ENCODE measurements at places on chromosomes 12 and 14.
A peak's percentile ranks its signal among the peaks of the same experiment; 100 is the strongest.

- DNase-seq, result no peak
Measured at GRCh38 chr14:98954349-98955000, 317.5 kb downstream of the BCL11B start.

DNA sequence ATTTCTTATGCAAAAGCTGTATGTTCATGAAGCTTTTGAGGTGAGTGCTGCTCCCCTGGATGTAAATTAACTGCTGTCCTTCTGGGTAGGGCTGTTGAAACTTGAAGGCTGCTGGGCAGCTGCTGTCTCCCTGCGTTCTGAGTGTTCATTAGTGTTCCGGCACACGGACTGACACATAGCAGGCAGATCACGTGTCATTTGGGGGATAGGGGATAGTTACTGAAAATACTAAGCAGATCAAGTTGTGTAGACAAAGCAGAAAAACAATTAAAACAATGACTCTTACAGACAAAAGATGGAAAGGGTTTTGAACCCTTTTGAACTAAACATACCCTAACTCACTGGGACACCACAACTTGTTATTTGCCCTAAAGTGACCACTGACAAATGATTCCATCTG, 82.5 kb downstream of the PRICKLE1 start:
- no peak for DNase-seq

DNA sequence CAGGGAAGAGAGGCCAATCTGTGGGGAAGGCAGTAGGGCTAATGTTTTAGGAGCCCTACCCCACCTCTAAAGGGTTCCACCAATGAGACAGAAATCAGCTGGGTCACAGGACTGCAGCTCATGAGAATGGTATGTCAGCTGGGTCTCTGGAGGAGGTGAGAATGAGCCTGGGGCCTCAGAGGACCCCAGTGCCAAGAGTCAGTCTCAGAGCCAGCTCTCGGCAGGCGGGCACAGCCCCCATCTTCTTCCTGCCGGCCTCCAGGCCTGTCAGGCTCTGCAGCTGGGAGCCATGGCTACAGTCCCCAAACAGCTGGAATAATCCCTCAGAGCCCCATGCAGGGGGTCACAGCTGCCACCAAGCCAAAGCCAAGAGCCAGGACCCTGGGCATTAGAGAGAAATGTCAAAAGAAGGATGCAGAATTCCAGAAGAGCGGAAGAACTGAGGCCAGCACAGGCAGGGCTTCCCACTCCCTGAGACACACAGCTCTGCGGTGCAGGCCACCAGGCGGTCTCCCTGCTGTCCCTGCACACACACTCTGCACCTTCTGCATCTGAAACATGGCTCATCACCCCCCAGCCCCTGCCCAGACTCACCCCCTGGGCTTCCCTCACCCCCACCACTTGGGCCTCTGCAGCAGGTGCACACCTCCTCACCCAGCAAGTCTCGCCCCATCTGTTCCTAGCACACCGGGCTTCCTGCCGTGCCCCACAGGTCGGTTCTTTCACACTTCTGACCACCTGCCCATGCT, 26.0 kb downstream of the ITPK1 start:
- DNase-seq, result no peak

DNA sequence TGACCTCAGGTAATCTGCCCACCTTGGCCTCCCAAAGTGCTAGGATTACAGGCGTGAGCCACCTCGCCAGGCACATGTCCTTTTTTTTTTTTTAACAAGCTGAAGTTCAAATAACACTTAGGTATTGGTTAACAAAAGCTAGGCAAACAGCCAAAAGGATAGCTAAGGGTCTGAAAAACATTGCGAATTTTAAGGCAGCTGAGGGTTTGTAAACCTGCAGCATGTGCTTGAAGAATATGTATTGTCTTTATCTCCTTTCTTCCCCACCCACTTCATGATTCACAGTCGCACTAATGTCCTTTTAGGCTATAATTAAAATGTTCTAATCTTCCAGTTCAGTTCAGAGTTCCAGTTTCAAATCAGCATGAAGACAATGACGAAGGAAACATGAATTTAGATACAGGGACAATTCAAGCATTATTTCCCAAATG, 30.1 kb upstream of the CERS5 start:
- DNase-seq, result no peak

DNA sequence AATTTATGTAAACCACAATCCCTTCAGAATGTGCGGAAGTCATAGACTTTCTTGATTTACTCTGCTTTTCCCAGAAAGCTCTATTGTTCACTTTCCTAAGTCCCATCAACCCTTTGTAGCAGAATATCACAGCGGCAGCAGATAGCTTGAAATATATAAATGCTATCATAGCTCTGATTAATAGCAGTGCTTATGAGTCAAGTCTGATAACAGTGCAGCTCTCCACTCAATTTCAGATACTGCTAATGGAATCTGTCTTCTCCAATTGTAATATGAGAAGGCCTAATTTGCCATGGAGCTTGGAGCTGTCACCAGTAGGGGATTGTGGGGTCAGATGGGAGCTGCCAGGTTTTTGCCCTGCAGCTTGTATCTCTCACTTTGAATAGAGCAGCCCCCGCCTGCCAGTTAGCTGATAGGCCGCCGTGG, 10.9 kb downstream of the TMEM260 start:
- DNase-seq, result peak; percentile 29

DNA sequence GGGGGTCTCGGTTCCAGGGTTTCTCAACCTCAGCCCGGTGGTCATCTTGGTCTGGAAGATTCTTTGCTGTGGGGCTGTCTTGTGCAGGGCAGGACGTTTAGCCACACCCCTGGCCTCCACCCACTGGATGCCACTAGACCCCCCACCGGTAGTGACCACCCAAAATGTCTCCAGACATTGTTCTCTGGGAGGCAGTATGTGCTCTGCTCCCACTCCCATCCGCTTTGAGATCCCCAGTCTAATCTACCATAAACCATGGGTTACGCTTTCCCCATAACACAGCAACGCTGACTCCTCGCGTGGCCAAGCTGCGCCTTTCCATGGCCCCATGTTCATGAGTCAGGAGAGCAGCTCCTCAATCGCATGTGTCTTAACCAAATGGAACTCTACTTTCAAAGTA, 155.8 kb downstream of the RIMBP2 start:
- DNase-seq, result no peak

DNA sequence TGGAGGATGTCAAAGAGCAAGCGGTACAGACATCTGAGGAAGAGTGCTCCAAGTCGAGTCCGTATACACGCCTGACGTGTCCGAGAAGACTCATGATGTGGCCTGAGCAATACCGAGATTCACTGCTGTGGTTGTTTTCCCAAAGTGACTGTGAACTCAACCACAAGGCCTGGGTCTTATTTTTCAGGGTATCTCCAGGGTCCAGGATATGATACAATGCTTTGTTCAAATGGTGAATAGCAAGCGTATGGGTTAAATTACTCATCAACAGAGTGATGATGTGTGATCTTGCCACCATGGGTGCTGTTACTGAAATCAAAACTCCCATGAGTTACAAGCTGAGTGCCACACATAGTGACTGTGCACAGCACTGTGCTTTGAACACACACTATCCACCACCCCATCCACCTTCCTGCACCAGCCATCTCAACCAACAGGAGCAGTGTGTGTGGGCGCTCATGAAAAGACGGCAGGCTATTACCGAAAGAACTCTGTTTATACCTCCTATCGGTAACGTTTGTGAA, 109.6 kb downstream of the BCAT1 start:
- no peak for DNase-seq

DNA sequence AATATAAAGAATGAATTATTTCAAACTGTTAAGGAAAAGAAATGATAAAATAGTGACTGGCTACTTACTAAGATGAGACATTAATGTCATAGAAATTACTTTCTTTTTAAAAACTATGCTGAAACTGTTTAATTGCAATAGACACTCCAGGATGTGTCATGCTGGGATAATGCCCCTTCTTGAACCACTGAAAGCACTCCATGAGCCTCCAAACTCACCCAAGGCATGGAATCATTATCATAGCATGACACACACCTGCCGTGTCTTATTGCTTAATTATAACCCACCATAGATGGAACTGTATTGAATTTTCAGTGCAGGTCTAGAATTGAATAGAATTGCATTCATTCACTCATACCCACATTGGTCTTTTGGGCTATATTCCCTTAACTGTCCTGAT, 4.3 kb downstream of the MBIP start:
- no peak for DNase-seq

DNA sequence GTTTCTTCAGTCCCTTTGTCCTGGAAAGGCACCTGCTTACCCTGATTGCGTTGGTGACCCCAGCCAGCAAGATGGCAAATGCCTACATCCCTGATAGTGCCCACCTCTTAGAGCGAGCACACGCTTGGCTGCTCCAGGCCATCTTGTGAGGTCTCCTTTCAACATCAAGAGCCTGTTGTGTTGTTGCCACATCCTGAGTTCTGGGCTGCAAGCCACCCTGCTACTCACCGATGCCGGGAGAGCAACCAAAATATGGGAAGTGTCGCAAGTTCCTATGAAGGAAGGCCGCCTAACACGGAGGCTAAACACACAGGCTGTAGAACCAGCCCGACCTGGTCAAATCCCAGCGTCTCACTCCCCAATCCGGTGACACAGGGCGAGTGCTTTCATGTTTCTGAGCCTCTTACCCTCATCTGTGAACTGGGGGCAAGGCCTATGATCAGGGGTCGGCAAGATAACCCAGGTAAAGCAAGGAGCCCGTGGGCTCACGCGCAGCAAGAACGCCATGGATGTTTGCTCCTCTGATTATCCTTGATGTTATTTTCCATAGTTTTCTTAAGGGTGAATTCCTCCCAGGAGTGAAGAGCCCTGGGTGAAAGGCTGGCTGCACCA, 98.4 kb downstream of the LGMN start:
- DNase-seq, result no peak

All from SK-N-SH (cell line).